ENCODE measurements at places on chromosomes 5 and 9. TPM values are rescaled to one million over a fixed set of nuclear protein-coding genes. Genes with fewer than 3 reads are reported as not detected.

Gene TRIM36
- total RNA-seq = 0.13 TPM

Gene PCDHGB6
- 9.5 TPM for total RNA-seq

Gene TLX3
- not detected for total RNA-seq

Gene CEMIP2
- 38.8 TPM for total RNA-seq

Gene FBP2
- total RNA-seq = not detected

Gene DMRT3
- not detected for total RNA-seq

Gene SPINK6
- total RNA-seq = not detected

Gene EIF4EBP3
- total RNA-seq = 4.2 TPM

Gene ANKRD31
- 0.65 TPM for total RNA-seq

Gene TMOD1
- total RNA-seq = 0.65 TPM

Gene NCS1
- total RNA-seq = 26.7 TPM

Gene MZB1
- not detected for total RNA-seq

Gene LNPEP
- total RNA-seq = 67.6 TPM

Gene FCN2
- not detected for total RNA-seq

Gene WWC1
- total RNA-seq = 1.1 TPM

Gene ENTPD2
- not detected for total RNA-seq

Gene IFNB1
- total RNA-seq = not detected

Gene SMC5
- 59.0 TPM for total RNA-seq

Gene DIAPH1
- total RNA-seq = 25.5 TPM

Gene FAM81B
- not detected for total RNA-seq

Gene IRX2
- 0.97 TPM for total RNA-seq

Gene ADGRD2
- total RNA-seq = not detected

Gene ARL14EPL
- 0.11 TPM for total RNA-seq

All from articular chondrocyte of knee joint (primary cell).